ENCODE measurements at places on chromosomes 2 and 18.
A peak's percentile ranks its signal among the peaks of the same experiment; 100 is the strongest.

DNA sequence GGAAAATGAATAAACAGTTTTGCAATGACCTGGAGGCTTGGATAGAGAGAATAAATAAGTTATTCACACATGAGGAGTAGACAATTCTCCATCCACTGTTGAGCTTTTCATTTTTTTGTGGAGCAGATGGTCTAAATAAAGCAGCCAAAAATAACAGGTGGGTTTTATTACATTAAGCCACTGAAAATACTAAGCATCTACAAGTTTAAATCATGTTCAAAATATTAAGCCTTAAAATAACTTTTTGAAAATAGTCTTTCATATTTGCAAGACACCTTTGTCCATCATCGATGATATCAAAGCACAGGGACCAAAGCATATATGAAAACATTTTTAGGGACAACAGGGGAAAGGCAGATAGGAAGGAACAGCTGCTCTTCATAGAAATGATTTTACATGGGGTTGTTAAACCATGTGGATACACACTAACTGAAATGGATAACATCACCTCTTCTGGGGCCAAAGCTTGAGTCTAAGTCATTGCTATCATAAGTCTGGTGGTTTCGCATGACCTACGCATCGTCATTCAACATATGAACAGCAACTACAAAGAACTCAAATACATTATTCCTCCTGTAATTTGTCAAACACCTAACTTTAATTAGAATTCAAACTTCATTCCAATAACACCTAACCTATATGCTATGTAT lies 197.6 kb upstream of the CHST9 start:
- no peak for DNase-seq

DNA sequence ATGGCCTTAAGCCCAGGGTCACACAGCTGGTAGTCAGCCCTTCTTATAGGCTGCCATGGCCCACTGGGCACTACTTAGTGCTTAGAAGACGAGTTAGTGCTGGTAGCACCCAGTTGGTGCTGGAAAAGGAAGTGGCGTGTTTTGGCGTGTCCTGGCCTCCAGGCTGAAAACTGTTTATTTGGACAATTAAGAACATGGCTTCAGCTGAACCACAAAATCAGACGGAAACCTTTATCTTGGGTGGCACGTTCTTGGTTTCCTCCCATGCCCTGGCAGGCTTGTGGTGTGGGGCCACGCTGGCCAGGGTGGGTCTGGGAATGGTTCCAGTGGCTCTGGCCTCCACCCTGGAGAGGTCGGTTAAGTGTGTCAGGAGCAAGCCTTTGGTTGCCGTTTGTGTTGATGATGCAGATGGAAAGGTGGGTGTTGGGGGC lies 141.5 kb upstream of the HAAO start:
- DNase-seq, result no peak

DNA sequence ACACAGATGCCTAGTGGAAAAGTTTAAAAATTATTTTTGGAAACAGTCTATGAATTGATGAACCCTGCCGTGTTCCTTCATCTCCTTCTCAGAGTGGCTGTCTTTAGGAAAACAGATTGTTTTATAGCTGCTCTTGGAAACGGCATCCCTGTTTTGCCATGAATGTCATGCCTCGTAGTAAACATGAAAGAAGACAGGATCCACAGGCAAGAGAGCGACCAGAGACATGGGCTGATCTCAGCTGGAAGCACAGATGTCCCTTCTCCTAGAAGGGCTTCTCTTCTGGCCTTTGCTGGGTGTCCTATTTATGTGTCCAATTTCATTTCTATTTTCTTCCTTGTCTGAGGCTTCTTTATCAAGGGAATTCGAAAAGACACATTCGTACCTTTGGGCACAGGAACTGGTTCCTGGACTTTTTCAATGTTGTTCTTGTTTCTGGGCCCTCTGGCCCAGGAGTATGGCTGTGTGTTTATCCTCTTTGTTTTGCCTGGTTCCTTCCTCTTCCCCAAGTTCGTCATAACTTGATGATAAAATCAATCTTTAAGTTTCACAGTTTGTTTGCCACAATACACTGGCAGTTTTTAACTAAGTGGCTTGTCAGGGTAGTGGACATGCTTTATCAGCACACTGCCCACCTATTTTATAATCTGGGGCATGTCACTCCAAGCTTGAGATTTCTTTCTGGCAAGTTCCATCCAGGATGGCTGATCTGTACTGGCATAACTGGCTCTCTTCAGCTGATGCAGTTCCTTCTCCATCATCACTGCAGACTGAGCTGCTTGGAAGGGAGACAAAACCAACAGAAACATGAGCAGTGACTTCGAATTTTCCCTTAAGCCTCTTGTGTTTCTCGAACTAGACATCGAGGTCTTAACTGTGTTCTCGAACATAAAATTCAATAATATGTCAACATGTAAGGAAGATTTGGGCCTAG lies 63.2 kb upstream of the MGAT4A start:
- DNase-seq, result no peak

DNA sequence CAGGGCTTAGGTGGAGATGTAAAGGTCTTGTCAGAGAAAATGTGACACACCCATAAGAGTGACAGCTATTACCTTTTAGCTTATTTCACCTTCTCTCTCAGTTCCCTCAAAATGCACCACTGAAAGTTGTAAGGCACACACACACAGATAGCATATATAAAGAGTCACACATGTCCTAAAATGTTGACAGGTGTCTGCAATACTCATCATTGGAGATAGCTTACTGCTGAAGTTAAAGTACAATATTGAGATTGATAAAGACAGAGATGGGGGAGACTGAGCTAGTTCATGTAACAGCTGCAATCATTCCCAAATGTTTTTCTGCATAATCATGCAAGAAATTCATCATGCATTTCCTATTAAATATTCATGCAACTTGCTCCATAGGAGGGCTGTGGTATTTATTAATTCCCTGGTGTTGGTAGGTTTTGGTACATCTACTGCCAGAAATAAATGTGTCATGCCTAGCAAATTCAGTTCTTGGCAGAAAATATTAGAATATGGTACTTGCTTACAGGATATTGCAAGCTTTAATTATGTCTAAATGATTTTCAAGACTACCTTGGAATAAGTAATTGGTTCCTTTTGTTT lies 118.8 kb upstream of the RBMS1 start:
- DNase-seq, result peak; percentile 92

- DNase-seq, result no peak
Measured at GRCh38 chr18:80194874-80195570, 52.3 kb downstream of the PARD6G start.

DNA sequence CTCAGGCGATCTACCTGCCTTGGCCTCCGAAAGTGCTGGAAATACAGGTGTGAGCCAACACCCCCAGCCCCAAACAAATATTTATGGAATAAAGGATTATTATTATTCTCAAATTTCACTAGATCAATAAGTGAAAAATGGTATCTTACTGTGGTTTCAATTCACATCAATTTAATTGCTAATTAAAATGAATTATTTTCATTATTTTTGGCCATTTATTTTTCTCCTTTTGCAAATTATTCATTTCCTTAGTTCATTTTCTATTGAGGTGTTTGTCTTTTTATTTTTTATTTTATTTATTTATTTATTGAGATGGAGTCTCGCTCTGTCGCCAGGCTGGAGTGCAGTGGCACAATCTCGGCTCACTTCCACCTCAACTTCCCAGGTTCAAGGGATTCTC lies 11.9 kb upstream of the HS6ST1 start:
- DNase-seq, result no peak

DNA sequence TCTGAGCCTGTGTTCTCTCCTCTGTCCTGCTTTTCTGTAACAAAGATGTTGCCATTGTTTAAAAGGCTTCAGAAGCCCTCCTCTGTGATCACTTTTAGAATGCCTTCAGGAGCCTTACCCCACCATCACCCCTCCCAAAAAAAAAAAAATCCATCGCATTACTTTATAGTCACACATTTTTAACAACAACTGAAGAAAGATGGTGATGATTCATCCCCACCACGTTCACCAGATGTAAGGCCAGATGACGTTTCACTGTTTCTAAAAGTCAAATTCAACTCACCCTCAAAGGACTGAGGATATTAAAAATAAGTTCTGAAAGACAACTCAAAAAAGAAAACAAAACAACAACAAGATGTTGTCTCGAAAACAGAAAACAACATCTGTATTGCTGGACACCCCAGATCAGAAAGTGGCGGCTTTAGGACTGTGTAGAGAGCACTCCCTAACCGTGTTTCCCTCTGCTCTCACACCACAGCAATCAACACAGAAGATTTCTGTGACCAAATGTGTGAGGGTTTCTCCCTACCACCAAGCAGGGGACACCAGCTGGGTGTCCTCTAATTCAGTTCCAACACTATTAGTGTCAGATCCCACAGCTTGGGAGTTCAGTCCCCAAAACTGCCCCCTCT lies 61.9 kb upstream of the CREB1 start:
- DNase-seq, result peak; percentile 90

GRCh38 chr2:130318906-130319305 lies 23.8 kb upstream of the IMP4 start:
- DNase-seq, result no peak

- DNase-seq, result peak; percentile 89
Measured at GRCh38 chr18:11857177-11857887, 6.1 kb downstream of the CHMP1B start.

- no peak for DNase-seq
Measured at GRCh38 chr18:22173221-22173927, 4.0 kb downstream of the GATA6 start.
